ENCODE measurements at places on chromosomes 5 and 9. TPM values are rescaled to one million over a fixed set of nuclear protein-coding genes. Genes with fewer than 3 reads are reported as not detected.

Gene AGXT2
- total RNA-seq: 2.2 TPM

Gene IRX1
- total RNA-seq: 4.3 TPM

Gene CDC20B
- total RNA-seq: 0.96 TPM

Gene SPTLC1
- total RNA-seq: 90.0 TPM

Gene SVEP1
- total RNA-seq: 89.3 TPM

GRCh38 chr5:178372142-178372571 is 139.6 kb upstream of the PHYKPL start:
- DNase-seq: peak; percentile 55

DNA sequence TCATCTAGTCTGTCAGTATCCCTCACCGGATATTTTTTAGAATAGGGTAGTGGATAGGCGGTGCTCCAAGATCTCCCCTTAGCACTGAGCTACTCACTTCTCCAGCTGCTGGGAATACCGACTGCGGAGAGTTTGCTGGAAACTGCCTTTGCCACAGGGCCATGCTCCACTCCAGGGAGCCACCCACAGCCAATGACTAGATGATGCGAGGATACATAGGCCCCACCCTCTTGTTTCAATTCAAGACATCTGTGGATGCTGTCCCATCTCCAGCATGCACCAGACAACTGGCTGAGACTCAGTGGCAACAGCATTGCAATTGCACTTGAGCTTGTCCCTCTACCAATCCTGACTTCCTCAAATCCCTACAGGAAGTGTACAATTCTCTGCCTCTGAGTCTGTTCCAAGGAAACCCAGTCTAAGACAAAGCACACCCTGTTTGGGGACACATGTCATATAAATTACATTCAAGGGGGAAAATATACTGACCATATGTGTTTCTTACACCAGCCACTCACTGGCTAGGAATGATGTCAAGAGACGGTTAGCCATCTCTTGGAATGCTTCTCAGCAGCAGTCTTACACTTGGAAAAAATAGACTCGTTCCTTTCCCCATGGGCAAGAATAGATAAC is 312.6 kb upstream of the KIF2A start:
- DNase-seq: no peak

- no peak for DNase-seq
Observed at GRCh38 chr9:27520986-27521385, 3.1 kb upstream of the IFNK start.

- DNase-seq: no peak
Observed at GRCh38 chr5:172768098-172768572, 2.9 kb downstream of the DUSP1 start.

GRCh38 chr9:88802533-88802932 is 188.7 kb upstream of the S1PR3 start:
- DNase-seq: no peak

DNA sequence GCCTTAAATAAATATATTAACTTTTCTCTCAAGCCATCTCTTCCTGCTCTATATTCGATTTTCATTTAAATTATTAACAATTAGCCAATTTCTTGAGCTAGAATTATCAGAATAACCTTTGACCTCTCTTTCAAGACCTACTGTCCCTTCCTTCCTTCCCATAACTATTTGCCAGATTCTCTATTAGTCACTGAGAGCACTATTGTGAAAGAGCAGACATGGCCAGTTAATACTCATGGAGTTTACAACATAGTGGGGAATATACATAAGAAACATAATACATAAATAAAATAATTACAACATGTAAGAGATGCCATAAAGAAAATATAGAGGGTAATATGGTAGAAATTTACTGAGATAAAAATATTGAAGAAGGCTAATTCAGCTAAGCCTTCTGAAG is 72.1 kb upstream of the CHD1 start:
- DNase-seq: no peak

- DNase-seq: peak; percentile 55
Observed at GRCh38 chr5:89998519-89999305, 410.8 kb downstream of the CETN3 start.

- DNase-seq: no peak
Observed at GRCh38 chr5:5880077-5880763, 457.7 kb downstream of the ICE1 start.

DNA sequence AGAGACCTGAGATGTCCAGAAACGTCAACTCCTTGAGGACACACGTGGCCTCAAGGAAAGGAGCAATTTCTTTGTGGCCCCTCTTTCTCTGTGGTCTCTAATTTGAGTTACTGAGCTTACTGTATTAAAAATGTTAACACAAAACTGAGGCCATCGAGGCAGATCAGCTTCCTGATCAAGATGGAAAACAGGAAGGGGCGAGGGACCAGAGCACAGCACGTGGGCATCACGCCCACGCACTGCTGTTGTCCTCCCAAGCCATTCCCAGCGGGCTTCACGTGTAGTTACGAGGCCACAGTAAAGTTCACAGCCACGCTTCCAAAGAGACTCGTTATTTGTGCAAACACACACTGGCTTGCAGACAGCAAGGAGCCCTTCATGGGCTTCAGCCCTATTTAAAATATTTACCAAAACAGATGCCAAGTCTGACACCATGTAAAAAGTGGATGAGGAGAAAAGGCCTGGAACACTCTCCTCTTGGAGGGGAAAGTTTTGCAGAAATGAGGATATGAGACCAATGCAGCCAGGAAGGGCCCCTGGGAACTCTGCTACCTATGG is 149.5 kb downstream of the ROR2 start:
- DNase-seq: no peak

- DNase-seq: peak; percentile 87
Observed at GRCh38 chr5:10452768-10453331, 11.2 kb downstream of the ROPN1L start.
